Renal pelvis (tissue), 12 donors: ENCODE measurements at places on chromosomes 4 and X. TPM values are rescaled to one million over a fixed set of nuclear protein-coding genes. Genes with fewer than 3 reads are reported as not detected.
A peak's percentile ranks its signal among the peaks of the same experiment; 100 is the strongest.

DNA sequence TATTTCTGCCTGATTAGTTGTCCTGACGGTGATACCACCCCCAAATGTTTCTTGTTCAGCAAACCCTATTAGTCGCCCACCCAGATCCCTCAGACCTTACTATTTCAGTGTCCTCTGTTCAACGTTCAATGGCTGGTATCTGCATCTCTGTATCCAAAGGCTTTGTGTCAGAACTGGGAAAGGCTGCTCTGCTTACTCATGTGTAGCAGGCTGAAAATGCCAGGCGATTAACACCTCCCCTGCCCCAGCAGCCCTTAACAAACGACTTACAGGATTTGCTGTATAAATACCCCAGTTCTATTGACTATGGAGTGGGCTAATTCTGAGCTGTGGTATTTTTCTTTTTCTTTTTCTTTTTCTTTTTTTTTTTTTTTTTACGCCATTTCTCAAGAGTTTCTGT is 415.0 kb downstream of the ZNF674 start:
- DNase-seq, result no peak

DNA sequence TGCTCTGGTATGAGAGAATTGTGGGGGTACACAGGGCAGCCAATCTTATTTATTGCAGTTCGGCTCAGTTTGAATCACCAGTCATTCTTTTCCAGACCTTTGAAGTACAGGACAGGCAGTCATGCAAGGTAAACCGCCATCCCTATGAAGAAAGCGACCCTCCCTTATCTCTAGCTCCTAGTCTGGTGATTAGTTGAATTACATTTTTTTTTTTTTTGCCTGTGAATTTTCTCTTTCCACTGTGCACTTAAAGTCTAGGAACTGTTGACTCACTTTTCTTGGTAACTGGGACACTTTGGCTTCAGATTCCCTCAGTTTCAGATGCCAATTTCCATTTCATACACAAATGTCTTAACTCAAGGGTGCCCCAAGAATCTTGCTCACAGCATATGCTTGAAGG is 82.4 kb upstream of the FAM9C start:
- no peak for DNase-seq

Gene RNF212
- polyA plus RNA-seq, result 18.7 TPM

Gene SPRY1
- 93.7 TPM for polyA plus RNA-seq

GRCh38 chrX:151987108-151987507 is 12.6 kb upstream of the GABRE start:
- no peak for DNase-seq

DNA sequence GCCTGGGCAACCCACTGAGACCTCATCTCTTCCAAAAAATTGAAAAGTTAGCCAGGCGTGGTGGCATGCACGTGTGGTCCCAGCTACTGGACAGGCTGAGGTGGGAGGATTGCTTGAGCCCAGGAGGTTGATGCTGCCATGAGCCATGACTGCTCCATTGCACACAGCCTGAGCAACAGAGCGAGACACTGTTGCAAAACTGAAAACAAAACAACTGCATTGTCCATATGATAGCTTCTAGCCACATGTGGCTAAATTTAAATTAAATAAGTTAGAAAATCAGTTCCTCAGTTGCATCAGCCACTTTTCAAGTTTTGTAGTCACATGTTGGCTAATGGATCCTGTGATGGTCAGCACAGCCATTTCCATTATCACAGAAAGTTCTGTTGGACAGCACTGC is 67.9 kb downstream of the GAB1 start:
- no peak for DNase-seq

Gene EGF
- polyA plus RNA-seq, result 6.7 TPM

DNA sequence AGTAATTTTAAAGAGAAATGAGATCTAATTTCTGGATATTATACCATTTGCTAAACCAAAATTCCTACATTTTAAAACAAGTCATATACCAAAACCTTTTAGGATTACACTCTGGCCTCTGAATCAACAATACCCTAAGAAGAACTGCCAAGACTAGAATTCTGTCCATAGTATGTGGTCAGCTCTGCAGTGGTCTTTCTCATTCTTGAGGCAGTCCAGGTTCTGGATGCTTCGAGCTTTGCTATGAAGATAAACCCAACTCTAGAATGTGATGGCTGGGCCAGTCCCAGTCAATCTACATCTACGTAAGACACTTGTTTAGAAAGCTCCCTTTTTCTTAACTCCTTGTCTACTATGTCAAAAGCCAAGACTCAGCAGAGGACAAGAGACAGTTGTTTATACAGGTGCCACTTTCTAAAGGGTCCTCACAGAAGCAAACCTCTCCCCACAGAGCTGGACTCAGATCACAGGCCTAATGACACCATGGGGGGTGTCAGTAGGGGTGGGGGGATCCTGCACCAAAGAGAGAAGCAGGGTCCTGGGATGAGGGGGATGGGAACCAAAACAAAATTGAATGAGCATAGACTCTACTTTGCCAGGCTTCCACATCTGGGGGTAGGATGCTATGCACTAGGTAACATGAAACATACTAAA is 63.2 kb downstream of the SH3RF1 start:
- no peak for DNase-seq

DNA sequence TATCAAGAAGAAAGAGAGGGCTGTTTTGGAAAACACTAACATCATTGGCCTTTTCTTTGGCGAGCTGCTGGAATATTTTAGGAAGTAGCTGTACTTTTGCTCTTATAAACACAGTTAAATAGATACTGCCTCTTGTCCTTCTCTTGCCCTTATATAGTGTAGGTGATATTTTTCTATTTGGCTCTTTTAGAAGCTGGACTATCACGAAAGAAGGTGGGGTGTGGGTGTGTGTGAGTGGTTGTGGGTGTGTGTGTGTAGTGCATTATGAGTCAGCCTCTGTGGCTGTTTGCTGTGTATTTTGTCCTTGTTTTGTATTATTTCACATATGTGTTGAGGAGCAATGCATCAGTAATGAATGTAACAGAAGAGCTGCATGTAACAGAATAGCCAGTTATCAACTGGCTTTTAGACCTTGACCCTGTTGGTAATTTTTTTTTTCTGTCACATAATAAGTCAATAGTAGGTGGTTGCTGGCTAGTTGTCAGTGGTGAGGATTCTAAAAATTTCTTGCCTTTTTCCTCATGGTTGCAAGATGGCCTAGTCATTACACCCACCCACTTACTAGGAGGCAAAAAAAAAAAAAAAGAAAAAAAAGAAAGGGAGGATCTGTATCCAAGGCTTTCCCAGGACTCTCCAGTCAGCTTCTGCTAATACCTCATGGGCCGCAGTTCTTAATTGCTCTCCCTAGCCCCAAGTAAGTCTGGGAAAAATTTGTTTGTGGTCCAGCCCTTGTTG is 23.8 kb downstream of the ARHGAP10 start:
- DNase-seq, result no peak

DNA sequence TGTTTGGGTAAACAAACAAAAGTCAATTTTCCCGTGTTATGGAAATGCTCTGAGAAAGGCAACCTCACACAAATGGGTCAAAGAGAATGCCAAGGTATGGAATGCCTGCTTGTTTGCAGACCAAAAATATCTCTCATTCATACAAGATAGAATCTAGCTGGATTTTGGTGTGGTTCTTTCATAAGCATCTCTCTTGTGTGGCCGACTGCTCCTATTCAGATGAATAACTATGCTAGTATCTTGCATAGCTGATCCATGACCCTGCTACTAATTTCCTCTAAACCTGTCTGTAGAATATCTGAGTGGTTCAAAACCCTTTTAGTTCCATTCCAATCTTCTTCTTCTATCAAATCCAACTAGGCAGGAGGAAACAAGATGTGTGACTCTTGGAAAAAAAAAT is 28.2 kb upstream of the SORBS2 start:
- no peak for DNase-seq

Gene XPNPEP2
- polyA plus RNA-seq, result 87.7 TPM

Gene TMEM156
- polyA plus RNA-seq, result 2.7 TPM

Gene GAGE12F
- polyA plus RNA-seq, result not detected

Gene CPLX1
- 3.1 TPM for polyA plus RNA-seq

Gene DCAF8L2
- not detected for polyA plus RNA-seq

- no peak for DNase-seq
Observed at GRCh38 chrX:883588-883987, 253.0 kb downstream of the SHOX start.

GRCh38 chrX:150933945-150934350 is 35.5 kb upstream of the CD99L2 start:
- no peak for DNase-seq

DNA sequence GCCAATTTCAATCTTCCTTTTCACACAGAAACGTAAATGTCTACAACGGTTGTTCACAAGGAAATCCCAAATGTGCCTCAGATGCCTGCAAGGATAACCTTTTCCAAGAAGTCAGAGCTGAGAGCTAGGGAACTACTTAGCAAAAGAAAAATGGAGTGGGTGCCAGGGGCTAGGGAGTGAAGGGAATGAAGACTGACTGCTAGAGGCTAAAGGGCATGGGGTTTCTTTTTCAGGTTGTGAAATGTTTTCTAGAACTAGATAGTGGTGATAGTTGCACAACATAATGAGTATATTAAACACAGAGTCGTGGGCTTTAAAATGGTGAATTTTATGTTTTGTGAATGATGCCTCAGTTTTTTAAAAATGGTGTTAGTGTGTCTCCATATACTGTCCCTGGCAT is 53.4 kb downstream of the CD99L2 start:
- no peak for DNase-seq

Gene GC
- polyA plus RNA-seq, result 0.15 TPM

DNA sequence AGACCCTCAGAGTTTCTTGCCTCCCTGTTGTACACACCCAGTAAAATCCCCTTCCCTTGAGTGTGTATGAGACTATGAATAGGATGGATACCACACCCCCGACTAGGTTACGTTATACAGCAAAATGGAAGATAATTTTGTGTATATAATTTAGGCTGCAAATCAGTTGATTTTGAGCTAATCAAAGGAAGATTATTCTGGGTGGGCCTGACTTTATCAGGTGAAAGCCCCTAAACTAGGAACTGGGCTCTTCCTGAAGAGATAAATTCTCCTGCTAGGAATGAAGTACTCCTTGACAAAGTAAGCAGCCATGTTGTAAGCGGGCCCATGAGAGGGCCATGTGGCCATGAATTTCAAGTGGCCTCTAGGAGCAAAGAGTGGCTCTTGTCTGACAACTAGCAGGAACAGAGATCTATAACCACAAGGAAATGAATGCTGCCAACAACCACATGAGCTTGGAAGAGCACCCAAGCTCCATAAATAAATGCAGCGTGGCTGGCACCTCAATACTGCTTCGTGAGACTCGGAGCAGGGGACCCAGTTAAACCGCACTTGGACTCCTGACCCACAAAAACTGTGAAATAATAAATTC is 646.4 kb downstream of the IL1RAPL1 start:
- no peak for DNase-seq

Gene SULT1E1
- polyA plus RNA-seq, result 413 TPM

DNA sequence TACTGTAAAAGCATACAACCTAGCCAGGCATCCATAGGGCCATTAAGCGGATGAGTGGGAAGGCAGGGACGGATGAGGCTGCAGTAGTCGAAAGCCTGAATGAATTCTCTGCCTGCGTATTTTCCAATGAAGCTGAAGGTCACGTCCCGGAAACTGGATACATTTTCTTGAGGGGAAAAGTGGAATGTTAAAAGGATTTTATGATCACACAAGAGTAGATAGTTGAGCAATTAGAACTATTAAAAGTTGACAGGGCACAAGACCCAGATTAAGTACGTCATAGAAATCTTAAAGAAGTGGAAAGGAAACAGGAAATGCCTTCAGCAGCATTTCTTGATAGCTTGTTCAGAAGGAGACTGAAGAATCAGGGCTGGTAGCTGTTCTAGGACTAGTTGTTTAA is 98.3 kb upstream of the CXXC4 start:
- DNase-seq, result peak; percentile 52

DNA sequence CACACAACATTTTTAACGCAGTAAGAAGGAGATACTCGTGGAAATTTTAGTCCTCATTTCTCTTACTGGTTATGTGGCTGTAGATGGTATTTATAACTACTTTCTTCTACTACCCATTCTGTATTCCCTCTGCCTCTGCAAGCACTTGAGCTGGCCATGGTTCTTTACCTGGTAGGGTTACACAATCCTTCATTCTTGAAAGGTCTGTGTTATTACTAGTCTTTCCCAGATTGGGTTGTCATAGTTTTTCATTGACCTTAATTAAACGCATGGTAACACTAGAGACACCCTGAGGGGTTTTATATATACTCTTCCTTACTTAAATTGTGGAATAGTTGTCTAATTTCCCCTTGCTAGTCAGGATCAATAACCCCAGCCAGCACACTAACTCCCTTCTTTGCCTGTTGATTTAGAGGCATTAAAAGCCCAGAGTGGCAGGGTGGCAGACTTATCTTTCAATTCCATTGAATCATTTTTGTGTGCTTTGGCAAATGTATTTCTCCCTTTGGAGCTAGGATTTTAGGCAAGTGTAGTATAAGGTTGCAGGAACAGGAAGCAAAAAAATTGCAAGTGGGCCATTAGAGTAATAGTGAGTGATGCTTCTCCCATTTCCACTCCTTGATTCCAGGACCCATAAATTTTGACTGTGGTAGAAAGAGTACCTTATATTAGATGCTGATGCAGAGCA is 113.6 kb upstream of the EMCN start:
- no peak for DNase-seq

Gene BMX
- polyA plus RNA-seq, result 0.80 TPM

Gene DDX60
- polyA plus RNA-seq, result 10.0 TPM

DNA sequence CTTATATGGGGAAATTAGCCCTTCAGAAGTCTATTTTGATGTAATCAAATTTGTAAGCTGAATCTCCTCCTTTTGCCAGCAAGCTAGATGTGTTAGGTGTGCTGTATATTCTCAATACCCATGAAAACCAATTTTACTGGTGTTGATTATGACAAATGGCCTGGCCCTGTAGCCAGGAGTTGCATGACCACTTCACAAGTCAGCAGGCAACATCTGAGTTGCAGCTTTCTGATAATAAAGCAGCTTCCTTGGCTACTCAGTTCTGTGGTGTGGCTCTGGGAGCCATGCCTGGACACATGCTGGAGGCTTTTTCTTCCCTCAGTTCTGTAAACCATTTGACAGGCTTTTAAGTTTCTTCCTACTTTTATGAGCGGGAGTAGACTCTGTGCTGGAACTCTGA is 154.1 kb upstream of the CXCL13 start:
- DNase-seq, result no peak

DNA sequence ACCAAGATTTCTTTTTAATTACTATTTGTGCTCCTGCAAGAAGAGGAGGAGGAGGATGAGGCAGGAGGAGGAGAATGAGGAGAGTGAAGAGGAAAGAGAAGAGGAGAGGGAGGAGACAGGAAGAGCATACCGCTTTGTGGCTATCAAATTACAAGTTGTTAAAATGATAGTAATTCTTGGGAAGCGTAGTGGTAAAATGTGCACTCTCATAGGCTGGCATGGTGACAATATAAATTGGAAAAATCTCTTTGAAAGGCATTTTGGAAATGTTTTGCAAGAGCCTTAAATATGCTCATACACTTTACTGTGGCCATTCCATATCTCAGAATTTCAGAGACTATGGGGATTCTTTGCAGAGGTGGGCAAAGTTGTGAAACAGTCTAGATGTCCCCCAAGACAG is 53.2 kb downstream of the MXRA5 start:
- DNase-seq, result no peak

Gene SOWAHB
- 6.5 TPM for polyA plus RNA-seq

Gene ADGRG4
- not detected for polyA plus RNA-seq

Gene ASB12
- polyA plus RNA-seq, result 0.47 TPM

Gene GPRASP3
- 17.9 TPM for polyA plus RNA-seq

- no peak for DNase-seq
Observed at GRCh38 chr4:75733369-75733768, 9.0 kb downstream of the USO1 start.
